ENCODE measurements at places on chromosomes 12 and 14. TPM values are rescaled to one million over a fixed set of nuclear protein-coding genes. Genes with fewer than 3 reads are reported as not detected.

The STXBP6 gene
- total RNA-seq, result 0.10 TPM

The ADAMTS20 gene
- not detected for total RNA-seq

The PRB4 gene
- not detected for total RNA-seq

The LRTM2 gene
- not detected for total RNA-seq

The ITGB7 gene
- total RNA-seq, result 244 TPM

The TTC6 gene
- not detected for total RNA-seq

The SSTR1 gene
- not detected for total RNA-seq

The FOXG1 gene
- total RNA-seq, result not detected

The KRT85 gene
- not detected for total RNA-seq

The CEBPE gene
- 0.21 TPM for total RNA-seq

The CLEC14A gene
- not detected for total RNA-seq

The SCN8A gene
- total RNA-seq, result 1.1 TPM

The GNB3 gene
- 0.32 TPM for total RNA-seq

The PDE3A gene
- total RNA-seq, result not detected

The NGB gene
- not detected for total RNA-seq

The FAM222A gene
- total RNA-seq, result 2.1 TPM

The PTPRB gene
- not detected for total RNA-seq

The NACA gene
- total RNA-seq, result 948 TPM

The IFNG-AS1 gene
- 0.57 TPM for total RNA-seq

The GPHN gene
- total RNA-seq, result 14.6 TPM

The KCNA1 gene
- total RNA-seq, result not detected

All from activated CD8-positive, alpha-beta memory T cell treated with anti-CD3 and anti-CD28 coated beads for 36 hours (primary cell).